Activated B cell treated with CpG ODN at 0.5 μM for 24 hours (primary cell): ENCODE measurements at places on chromosomes 12 and 14. TPM values are rescaled to one million over a fixed set of nuclear protein-coding genes. Genes with fewer than 3 reads are reported as not detected.

DNA sequence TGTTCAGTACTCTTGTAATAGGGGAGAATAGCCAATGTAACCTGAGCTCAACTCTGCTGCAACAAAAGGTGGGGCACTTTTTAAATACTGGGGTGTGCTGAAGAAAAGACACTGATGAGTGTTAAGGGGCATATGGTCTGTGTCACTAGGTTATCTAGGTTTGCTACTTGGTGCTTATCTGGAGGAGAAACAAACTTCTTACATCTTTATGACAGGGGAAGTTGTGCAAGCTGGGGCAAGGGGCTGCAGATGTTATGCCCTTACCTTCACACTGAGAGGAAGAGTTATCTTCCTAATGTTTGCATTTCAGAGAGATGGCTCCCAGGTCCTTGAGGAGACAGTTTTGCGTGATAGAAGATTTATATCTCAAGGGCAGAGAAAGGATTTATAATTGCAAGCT lies 90.9 kb upstream of the PKP2 start:
- H3K27ac ChIP-seq: no peak overlapping the region
- no peak overlapping the region for H3K4me3 ChIP-seq
- H3K36me3 ChIP-seq: no peaks in the 10 kb centered on the region

DNA sequence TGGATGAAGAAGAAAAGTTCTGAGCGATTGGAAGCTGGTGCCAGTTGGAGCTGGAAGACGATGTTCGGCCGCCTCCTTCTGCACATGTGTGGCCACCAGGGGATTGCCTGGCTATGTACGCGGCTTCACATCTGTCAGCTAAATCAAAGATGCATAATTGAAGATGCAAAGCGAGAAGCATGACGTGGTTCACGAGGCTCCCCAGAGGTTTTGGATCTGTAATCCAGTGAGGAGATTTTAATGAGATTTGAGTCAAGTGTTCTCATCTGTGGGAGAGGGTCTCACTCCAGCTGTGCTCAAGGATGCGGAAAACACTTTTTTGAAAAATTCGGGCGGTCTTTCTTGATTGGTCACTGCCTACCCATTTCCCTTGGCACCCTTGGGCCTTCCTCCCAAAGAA lies 94.6 kb downstream of the PAX9 start:
- H3K4me3 ChIP-seq: no peak overlapping the region
- H3K36me3 ChIP-seq: no peaks in the 10 kb centered on the region
- DNase-seq: no peak
- H3K27me3 ChIP-seq: no peaks in the 10 kb centered on the region
- no peak overlapping the region for H3K27ac ChIP-seq

GRCh38 chr12:92041742-92042141 lies 103.9 kb downstream of the BTG1 start:
- no peak overlapping the region for H3K27ac ChIP-seq
- DNase-seq: no peak
- H3K4me3 ChIP-seq: no peak overlapping the region
- H3K4me1 ChIP-seq: peaks cover 18% of the 10 kb centered on the region
- H3K36me3 ChIP-seq: no peaks in the 10 kb centered on the region
- no peaks in the 10 kb centered on the region for H3K27me3 ChIP-seq

C14orf132 gene
- 0.05 and 0.16 TPM in 2 replicates for total RNA-seq

KRT3 gene
- total RNA-seq: not detected in 2 replicates

GUCY2C gene
- total RNA-seq: 0.22 and 0.32 TPM in 2 replicates

PTPRQ gene
- total RNA-seq: not detected in 2 replicates

MYH6 gene
- not detected in 2 replicates for total RNA-seq

- H3K4me1 ChIP-seq: no peaks in the 10 kb centered on the region
- no peaks in the 10 kb centered on the region for H3K36me3 ChIP-seq
- H3K27me3 ChIP-seq: no peaks in the 10 kb centered on the region
- H3K4me3 ChIP-seq: no peak overlapping the region
- DNase-seq: no peak
Observed at GRCh38 chr12:111246477-111247011, 122.4 kb downstream of the PHETA1 start.

RNASE3 gene
- total RNA-seq: not detected in 2 replicates

RFX4 gene
- total RNA-seq: not detected in 2 replicates

GRCh38 chr14:93962701-93963601 lies 13.4 kb downstream of the ASB2 start:
- peak overlapping the region; percentile 50 for H3K4me3 ChIP-seq
- H3K27ac ChIP-seq: peak overlapping the region; percentile 96
- no peaks in the 10 kb centered on the region for H3K36me3 ChIP-seq
- H3K27me3 ChIP-seq: no peaks in the 10 kb centered on the region
- DNase-seq: peak; percentile 51

- peaks cover 1% of the 10 kb centered on the region for H3K27me3 ChIP-seq
- no peak overlapping the region for H3K4me3 ChIP-seq
- no peaks in the 10 kb centered on the region for H3K4me1 ChIP-seq
- H3K36me3 ChIP-seq: no peaks in the 10 kb centered on the region
- no peak for DNase-seq
Observed at GRCh38 chr14:70123796-70124195, 65.0 kb downstream of the SLC8A3 start.

ITGA5 gene
- 1.0 and 1.3 TPM in 2 replicates for total RNA-seq

SMIM41 gene
- 0.24 TPM in 1 of 2 replicates, not detected in the other for total RNA-seq

FOXA1 gene
- not detected in 2 replicates for total RNA-seq

DNA sequence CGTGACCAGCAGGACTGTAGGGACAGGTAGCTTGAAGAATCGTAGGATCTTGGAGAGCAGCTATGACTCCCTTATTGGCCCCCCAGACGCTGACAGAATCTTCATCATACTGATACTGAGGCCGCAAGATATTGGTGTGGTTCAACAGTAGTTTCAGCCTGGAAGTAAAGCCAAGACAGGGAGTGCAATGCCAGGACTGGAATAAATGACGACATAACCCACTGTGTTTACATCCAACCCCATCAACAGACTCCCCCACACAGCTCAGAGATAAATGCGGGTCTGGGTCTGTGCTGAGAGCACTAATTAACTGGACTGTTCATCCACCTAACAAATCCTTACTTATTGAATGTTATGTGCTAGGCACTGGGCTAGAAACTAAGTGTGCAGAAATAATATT lies 16.6 kb downstream of the NOXRED1 start:
- H3K36me3 ChIP-seq: no peaks in the 10 kb centered on the region
- no peak overlapping the region for H3K4me3 ChIP-seq

DNA sequence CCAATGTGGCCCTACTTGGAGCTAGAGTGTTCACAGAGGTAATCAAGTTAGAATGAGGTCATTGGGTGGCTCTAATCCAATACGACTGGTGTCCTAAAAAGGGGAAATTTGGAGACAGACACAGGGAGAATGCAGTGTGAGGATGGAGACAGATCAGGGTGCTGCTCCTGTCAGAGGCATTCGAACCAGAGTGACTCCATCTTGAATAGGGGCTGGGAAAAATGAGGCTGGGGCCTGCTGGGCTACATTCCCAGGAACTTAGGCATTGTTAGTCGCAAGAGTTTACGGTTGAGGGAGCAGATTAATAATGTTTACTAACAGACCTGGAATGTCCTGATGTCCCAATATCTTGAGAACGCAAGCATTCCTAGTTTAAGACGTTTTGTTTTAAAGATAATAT lies 20.2 kb downstream of the TNFAIP2 start:
- H3K27ac ChIP-seq: no peak overlapping the region
- no peaks in the 10 kb centered on the region for H3K36me3 ChIP-seq
- peaks cover 34% of the 10 kb centered on the region for H3K27me3 ChIP-seq
- peaks cover 14% of the 10 kb centered on the region for H3K4me1 ChIP-seq

DNA sequence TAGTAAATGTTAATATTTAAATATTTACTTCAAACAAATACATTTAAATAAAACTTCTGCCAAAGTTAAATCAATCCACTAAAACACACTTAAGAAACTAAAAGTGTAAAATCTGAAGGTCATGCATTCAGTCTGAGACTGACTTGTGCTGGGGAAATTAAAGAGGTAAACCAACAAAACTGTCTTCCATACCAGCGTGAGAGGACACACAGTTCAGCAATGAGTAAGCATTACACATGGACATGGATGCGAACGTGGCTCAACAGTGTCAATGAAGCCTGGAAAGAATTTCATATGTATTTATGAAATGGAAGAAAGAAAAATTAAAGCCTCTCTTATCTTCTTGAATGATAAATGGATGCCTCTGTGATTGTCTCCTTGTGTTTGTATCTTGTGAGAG lies 1052.3 kb downstream of the AACS start:
- H3K36me3 ChIP-seq: no peaks in the 10 kb centered on the region
- H3K4me1 ChIP-seq: no peaks in the 10 kb centered on the region

DNA sequence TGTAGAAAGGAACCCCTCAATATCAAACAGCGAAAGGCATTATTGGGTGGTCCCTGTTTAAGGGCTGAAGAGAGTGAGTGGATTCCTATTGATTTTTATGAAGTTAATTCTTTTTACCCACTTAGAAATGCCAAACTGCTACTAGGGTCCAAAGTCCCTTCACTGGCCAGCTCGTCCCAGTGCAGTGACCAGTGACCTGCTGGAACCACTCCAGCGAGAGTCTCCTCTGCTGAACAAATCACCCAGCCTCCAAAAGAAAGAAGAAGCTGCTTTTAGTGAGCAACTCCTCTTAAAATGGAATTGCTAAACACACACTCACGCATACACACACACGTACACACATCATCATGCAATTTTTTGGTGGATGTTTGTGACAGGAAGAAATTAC lies 198.2 kb upstream of the PLEKHG7 start:
- H3K4me3 ChIP-seq: peak overlapping the region; percentile 12
- no peaks in the 10 kb centered on the region for H3K27me3 ChIP-seq
- no peak for DNase-seq
- H3K4me1 ChIP-seq: peaks cover 62% of the 10 kb centered on the region
- H3K36me3 ChIP-seq: peaks cover 1% of the 10 kb centered on the region

HSPA2 gene
- 3.8 and 5.4 TPM in 2 replicates for total RNA-seq

DNA sequence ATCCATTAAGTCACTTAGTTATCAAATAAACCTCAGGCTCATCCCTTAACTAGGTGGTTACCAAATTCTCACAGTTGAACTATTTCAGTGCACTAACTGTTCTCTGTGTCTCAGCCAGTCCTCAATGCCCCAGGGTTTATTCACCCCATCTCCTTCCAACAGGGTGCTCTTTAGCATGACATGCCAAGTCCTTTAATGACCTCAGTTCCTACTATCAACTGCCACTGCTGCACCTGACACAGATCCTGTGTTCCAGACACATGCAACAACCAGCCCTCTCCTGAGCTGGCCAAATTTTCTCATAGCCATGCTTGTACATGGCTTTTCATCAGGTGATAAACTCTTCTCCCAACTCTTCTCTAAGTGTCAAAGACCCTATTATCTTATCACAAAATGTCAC lies 80.0 kb downstream of the ATXN2 start:
- H3K27ac ChIP-seq: no peak overlapping the region
- no peaks in the 10 kb centered on the region for H3K27me3 ChIP-seq
- H3K36me3 ChIP-seq: peaks cover 54% of the 10 kb centered on the region
- no peak overlapping the region for H3K4me3 ChIP-seq
- DNase-seq: no peak

GRCh38 chr14:81589381-81590065 lies 55.9 kb upstream of the SEL1L start:
- peaks cover 4% of the 10 kb centered on the region for H3K27me3 ChIP-seq
- no peaks in the 10 kb centered on the region for H3K4me1 ChIP-seq

CTSG gene
- total RNA-seq: not detected in 2 replicates

DNA sequence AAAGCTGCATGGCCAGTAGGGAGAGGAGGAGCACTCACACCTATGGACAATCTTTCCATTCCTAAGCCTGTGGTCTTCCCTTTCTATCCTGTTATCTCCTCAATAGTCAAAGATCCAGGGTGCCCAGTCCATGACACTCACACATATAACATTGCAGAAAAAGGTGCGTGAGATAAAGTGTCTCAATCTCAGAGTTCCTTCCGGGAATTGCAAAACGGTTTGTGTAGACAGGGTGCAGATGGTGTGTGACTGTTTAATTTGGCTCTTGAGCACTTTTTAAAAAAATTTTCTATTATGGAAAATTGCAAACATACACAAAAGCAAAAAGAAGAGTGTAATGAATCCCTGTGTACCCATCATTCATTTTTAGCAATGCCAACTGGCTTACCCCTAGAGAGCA lies 1493.6 kb downstream of the AACS start:
- no peaks in the 10 kb centered on the region for H3K4me1 ChIP-seq
- no peaks in the 10 kb centered on the region for H3K27me3 ChIP-seq
- no peaks in the 10 kb centered on the region for H3K36me3 ChIP-seq
- no peak overlapping the region for H3K27ac ChIP-seq
- H3K4me3 ChIP-seq: no peak overlapping the region

GRCh38 chr12:79012636-79013035 lies 148.1 kb downstream of the SYT1 start:
- DNase-seq: no peak
- H3K36me3 ChIP-seq: no peaks in the 10 kb centered on the region
- no peaks in the 10 kb centered on the region for H3K4me1 ChIP-seq
- H3K27ac ChIP-seq: no peak overlapping the region

- no peak for DNase-seq
- peaks cover 2% of the 10 kb centered on the region for H3K36me3 ChIP-seq
- H3K27me3 ChIP-seq: no peaks in the 10 kb centered on the region
- no peak overlapping the region for H3K4me3 ChIP-seq
- H3K27ac ChIP-seq: peak overlapping the region; percentile 99
- H3K4me1 ChIP-seq: peaks cover 77% of the 10 kb centered on the region
Observed at GRCh38 chr14:51849097-51849496, 11.3 kb upstream of the GNG2 start.

RNF212B gene
- total RNA-seq: not detected in 2 replicates

TAS2R42 gene
- total RNA-seq: not detected in 2 replicates

GRCh38 chr12:30095511-30095910 lies 311.8 kb upstream of the TMTC1 start:
- H3K27me3 ChIP-seq: no peaks in the 10 kb centered on the region
- no peak overlapping the region for H3K27ac ChIP-seq
- no peak overlapping the region for H3K4me3 ChIP-seq
- no peak for DNase-seq

- H3K27me3 ChIP-seq: peaks cover 1% of the 10 kb centered on the region
- H3K36me3 ChIP-seq: no peaks in the 10 kb centered on the region
- no peak overlapping the region for H3K4me3 ChIP-seq
- no peak overlapping the region for H3K27ac ChIP-seq
- no peak for DNase-seq
- H3K4me1 ChIP-seq: no peaks in the 10 kb centered on the region
Observed at GRCh38 chr12:64352181-64352580, 38.4 kb downstream of the C12orf56 start.

DNA sequence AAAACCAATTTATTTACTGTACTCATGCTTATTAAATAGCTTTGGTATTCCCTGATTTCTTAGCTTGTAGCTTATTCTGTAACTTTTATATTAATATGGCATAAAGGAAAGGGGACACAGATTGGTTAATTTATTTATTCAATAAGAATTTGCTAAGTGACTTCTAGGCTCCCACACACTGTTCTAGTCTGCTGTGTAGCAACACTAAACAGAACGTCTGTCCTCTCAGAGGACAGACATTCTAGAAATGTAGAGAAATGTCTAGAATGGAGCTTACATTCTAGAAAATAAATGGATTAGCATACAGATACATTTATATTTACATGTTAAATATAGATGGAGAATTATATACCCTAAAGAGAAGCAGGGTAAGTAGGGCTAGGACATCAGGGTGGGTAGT lies 184.9 kb upstream of the ABCD2 start:
- no peak for DNase-seq
- H3K4me3 ChIP-seq: no peak overlapping the region
- peaks cover 2% of the 10 kb centered on the region for H3K36me3 ChIP-seq
- no peaks in the 10 kb centered on the region for H3K27me3 ChIP-seq
- no peaks in the 10 kb centered on the region for H3K4me1 ChIP-seq

KRT71 gene
- total RNA-seq: not detected in 2 replicates

GRCh38 chr12:108193917-108194316 lies 64.8 kb downstream of the WSCD2 start:
- H3K36me3 ChIP-seq: no peaks in the 10 kb centered on the region
- H3K4me3 ChIP-seq: no peak overlapping the region
- peaks cover 13% of the 10 kb centered on the region for H3K4me1 ChIP-seq
- no peaks in the 10 kb centered on the region for H3K27me3 ChIP-seq
- DNase-seq: no peak

FAM90A1 gene
- not detected in 2 replicates for total RNA-seq
